ENCODE measurements at places on chromosomes 3 and 15.

DNA sequence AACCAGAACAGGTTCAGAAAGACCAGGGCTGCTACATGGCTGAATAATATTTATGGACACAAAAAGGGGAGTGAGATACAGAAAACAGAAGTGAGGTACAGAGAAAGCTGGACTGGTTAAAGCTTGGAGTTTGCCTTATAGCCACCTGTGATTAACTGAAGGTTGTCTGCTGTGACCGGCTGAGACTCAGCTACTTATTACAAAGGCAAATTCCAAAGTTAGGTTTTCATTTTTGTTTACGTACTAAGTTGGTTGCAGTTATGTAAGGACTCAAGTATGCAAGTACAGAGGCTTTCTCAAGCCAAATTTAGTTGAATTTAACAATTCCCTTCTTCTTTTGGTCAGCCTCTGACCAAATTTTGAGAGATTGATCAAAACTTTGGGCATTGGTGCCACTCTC lies 264.6 kb downstream of the THSD4 start:
- no peak for DNase-seq

DNA sequence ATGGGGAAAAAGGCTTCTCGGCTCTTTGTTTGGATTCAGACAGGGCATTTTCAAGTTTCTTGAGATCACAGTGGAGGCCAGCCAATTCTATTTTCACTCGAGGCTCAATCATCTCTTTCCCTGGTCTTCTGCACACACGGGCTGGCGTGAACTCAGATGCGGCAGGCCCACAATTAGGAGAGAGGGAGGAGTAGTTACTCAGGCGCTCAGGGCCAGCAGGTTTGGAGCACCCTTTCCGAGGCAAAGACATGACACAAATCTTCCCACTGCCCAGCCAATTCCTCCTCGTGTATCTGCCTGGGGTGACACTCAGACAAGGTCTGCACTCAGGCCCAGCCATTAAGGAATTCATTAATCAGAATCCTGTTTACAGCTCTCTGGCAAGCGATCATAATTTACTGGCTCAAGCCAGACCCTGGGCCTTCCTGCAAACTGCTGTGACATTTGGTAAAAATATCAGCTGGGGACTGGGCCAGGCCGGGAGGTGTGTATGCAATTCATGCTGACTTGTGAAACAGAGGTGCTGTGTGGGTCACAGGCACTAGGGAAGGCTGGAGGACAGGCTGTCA lies 68.1 kb upstream of the TLE3 start:
- no peak for DNase-seq

- no peak for DNase-seq
Measured at GRCh38 chr15:53454843-53455721, 304.4 kb downstream of the WDR72 start.

DNA sequence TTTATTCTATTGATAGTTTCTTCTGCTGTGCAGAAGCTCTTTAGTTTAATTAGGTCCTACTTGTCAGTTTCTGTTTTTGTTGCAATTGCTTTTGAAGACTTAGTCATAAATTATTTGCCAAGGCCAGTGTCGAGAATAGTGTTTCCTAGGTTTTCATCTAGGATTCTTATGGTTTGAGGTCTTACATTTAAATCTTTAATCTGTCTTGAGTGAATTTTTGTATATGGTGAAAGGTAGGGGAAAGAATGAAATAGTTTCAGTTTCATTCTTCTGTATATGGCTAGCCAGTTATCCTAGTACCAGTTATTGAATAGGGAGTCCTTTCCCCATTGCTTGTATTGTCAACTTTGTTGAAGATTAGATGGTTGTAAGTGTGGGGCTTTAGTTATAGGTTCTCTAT lies 10.6 kb upstream of the GCSAM start:
- no peak for DNase-seq

DNA sequence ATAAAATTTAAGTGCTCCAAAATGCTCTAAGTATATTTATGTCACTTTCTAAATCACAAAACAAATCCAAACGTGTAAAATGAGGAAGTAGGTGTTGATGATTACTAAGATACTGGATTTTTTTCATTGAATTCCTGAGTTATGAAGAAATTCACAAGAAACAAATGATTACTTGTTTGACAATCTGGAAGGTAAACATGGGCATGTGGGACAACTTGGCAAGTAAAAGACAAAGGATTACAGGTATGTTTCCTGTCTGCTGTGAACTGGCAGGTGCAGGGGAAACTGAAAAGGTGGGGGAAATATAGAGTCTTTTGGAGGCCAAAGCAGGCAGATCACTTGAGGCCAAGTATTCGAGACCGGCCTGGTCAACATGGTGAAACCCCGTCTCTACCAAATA lies 252.7 kb upstream of the AZI2 start:
- DNase-seq = no peak

DNA sequence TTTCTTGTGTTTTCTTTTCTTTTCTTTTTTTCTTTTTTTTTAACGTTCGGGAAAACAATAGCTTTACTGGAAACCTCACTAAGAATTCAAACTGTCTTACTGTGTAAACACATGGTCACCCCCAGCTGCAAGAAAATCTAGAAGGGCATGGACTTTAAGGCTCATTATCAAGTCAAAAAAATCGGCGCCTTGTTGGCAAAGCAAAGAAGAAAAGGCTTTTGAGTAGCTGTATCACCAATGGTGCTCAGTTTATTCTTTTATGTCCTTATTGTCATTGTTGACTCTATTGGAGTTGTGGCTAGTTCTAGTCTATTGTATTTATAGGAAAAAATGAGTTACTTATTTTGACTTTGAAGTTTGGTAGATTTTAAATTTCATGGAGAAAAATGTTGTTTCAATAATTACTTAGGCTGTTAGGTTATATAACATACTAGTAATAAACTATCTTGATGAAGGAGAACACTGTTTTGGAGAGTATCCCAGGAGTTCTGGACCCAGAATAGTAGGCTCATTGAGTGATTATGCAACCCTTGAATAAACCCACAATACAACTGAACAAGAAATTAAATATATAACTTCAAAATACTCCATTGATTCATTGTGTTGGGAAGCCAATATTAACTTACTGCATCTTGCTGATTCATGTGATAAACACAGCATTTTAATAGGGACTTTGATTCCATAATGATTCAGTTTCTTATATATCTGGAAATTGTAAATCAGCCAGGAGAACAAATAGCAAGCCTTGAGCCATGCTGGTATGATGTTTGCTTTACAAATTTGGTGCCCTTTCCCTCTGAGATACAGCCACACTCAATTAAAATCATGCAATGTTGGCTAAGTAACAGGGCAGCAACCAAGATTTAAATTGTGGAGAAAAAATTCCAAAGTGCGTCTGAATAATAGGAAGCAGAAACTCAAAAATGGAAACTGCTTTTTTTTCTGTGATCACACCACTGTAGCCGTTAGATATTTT lies 27.8 kb upstream of the GOLIM4 start:
- DNase-seq = no peak

GRCh38 chr3:12797124-12797891 lies 828 bp downstream of the CAND2 start:
- no peak for DNase-seq

DNA sequence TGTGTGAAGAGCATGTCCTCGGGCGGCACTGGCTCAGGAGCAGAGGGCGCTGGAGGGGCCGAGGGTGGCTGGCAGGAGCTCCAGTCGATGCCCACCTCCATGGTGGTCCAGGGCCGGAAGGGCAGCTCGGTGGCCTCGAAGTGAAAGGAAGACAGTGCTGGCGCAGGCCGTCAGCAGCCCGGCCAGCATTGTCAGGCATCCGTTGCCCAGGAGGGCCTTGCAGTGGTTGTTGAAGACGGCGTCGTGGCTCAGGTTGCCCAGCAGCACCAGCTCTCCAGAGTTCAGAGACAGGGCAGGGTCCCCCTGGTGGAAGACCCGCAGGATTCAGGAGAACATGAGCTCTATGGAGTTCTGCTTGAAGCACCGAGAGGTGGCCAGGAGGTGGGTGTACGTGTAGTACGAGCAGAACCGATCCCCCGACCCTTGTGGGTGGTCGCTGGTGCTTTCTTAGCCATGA lies 16.5 kb upstream of the SIAH2 start:
- DNase-seq = no peak

DNA sequence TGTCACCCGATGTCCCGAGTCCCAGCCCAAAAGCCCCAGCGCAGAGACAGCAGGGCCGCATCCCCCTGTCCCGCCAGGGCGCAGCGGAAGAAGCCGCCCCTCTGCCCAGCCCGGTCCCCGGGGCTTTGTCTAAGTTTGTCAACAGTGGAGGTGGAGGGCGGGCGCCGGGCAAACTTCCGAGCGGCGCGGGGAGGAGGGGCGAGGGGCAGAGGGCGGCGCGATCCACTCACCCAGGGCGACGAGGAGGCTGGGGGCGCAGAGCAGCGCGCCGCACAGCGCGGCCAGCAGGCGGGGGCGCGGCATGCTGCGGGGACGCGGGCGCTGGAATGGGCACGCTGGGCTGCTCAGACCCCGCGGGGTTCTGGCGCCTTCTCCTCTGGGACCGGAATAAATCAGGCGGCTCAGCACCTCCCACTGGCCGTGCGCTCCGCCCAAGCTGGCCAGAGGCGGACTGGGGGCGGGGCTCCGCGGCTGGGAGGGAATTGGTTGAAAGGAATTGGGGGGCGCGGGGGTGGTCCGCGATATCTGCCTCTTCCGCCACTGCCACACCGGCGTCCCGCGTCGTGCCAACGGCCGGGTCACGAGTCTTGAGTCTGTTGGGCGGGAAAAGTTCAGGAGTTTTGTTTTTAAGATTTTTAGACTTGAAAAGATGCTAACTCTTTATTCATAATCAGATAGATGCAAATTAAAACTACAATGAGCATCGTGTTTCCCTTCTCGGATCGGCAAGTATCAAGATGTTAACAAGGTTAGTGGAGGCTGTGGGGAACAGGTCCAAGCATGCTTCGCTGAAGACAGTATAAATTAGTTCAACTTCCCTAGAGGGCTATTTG lies at the start of gene MFGE8:
MFGE8 (minus strand) TSS at position 363 of the 833 bp plus-strand sequence; CDS start at position 303, 60 bp downstream.
- DNase-seq = peak; percentile 86

- DNase-seq = no peak
Measured at GRCh38 chr15:95600884-95601283, 729.6 kb upstream of the NR2F2 start.

- DNase-seq = no peak
Measured at GRCh38 chr3:59084583-59084982, 34.8 kb upstream of the CFAP20DC start.

DNA sequence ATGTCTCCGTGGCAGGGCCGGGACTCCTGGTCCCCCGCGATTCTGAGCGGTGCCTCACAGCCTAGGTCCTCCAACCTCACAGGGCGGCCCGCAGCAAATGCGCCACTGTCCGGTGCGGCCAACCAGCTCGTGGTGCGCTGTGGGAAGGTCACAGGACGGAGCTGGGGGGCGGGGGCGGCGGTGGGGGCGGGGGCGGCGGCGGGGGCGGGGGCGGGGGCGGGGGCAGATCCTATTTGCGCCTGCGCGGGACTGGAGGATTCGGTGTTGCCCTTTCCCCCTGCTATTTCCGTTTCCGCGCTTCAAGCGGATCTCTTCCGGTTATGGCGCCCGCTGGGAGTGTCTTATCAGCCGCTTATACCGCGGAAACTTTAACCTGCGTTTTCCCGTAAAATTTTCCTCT lies 106.7 kb upstream of the SNRPN start:
- DNase-seq = peak; percentile 26

DNA sequence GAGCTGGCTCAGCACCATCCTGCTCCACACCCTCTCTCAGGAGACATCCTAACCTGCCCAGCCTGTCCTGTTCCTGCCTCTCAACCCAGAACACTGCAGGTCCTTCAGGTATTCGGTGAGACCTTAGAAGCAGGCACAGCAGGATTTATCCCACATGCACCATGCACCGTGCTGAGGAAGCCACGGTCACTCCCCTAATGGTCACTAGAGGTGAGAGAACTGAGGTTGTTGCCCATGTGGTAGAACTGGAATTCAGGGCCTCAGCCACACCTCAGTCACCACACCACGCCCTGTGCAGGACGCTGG lies 36.9 kb downstream of the APBA2 start:
- DNase-seq = no peak

DNA sequence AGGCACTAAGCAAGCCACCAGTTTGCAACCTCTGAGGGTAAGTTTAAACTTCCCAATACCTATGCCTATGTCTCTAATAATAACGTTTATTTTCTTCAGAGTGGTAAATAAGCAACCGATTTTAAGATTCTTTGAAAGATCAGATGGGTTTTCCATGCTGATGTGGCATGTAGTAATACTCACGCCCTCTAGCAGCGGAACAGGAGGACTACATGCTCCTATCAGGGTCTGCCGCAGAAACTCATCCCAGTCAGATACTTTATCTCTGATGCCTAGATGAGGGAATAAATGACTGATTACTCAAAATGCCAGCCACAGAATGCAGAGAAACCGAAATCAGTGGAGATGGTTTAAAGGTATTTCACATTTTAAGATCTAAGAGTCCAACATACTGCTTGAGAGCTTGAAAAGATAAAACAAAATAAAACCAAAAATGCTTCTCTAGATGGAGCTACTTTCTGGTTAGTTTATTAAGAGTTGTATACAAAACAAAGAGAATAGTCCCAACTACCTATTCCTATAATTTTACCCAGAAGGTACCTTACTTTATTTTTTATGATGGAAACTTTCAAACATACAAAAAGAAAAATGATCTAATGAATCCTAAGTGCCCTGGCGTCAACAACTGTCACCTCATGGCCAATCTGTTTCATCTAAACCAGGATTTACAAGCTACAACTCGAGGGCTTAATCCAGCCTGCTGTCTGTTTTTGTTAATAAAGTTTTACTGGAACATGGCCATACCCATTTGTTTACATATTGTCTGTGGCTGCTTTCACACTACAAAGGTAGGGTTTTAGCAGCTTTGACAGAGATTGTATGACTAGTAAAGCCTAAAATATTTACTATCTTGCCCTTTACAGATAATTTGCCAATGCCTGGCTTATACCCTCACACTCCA lies 37.5 kb upstream of the STIMATE start:
- DNase-seq = peak; percentile 54

GRCh38 chr3:79178471-79179180 lies 589.2 kb downstream of the ROBO1 start:
- DNase-seq = no peak

GRCh38 chr15:29451201-29451781 lies 181.7 kb upstream of the NSMCE3 start:
- no peak for DNase-seq

DNA sequence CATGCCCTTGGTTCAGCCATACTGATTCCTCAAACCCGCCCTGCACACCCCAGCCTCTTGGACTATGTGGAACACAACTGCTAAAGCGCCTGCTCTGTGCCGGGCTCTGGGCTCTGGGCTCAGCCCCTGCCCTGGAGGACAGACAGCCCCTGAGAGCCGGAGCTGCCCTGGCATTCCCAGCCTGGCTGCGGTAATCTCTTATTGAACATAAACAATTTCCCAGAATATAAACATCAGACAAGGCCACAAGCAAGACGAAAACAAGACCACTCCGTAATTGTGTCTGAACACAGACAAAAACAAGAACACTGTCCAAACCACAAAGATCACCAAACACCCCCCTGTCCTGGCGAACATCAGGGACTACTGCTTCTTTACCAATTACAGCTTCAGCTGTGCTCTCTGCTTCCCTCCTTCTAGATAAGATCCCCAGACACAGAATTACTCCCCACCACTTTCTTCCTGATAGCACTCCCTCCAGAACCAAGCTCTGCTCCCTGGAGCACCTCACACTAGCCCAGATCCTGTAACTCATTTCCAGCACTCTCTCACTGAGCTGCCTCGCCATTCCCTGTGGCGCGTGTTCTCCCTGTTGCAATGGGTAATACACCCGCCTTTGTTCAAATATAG lies 57.1 kb upstream of the TLE3 start:
- no peak for DNase-seq

All from stimulated activated CD8-positive, alpha-beta memory T cell treated with anti-CD3 and anti-CD28 coated beads, Interleukin-4, amount 100 ng/mL, for 48 hours (primary cell).